ENCODE measurements at places on chromosomes 12 and 14.

DNA sequence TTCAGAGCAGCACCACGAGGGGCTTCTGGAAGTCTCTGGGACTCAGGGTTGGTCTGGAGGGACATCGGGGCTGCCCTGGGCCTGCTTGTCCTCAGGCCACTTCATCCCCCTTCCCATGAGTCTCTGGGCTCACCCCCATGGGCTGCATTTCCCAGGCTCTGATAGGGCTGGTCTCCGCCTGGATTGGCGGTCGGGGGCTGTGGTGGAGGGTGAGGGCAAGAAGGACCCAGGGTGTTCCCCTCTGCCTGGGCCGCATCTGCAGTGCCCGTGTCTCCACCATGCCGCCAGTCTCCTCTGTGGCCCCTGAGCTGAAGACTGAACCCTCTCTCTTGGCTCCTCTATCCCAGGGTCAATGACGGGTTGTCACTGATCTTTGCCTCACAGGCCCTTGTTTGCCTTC lies 242.1 kb downstream of the ADGRD1 start:
- no peak for DNase-seq

- DNase-seq = no peak
Observed at GRCh38 chr14:77219591-77219990, 38.0 kb downstream of the TMEM63C start.

DNA sequence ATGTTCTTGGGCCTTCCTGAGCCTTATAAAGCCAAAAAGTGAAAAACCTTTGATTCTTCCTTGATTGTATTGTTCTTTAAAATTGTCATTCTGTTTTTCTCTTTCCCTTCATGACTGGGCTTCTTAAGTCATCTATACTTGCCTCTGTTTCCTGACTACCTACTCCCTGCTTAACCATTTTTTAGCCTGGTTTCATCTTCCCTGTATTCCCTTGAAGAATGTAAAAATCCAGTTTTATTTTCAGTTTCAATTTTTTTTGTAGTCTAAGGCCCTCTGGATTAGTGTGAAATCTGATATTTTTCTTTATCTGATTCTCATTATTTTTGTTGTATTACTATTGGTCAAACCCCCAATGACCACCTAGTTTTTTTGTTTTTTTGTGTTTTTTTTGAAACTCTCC lies 46.3 kb downstream of the APAF1 start:
- no peak for DNase-seq

GRCh38 chr12:54427106-54427505 lies 8.0 kb upstream of the ITGA5 start:
- DNase-seq = no peak

GRCh38 chr12:5254703-5255102 lies 177.2 kb upstream of the NTF3 start:
- DNase-seq = peak; percentile 36

DNA sequence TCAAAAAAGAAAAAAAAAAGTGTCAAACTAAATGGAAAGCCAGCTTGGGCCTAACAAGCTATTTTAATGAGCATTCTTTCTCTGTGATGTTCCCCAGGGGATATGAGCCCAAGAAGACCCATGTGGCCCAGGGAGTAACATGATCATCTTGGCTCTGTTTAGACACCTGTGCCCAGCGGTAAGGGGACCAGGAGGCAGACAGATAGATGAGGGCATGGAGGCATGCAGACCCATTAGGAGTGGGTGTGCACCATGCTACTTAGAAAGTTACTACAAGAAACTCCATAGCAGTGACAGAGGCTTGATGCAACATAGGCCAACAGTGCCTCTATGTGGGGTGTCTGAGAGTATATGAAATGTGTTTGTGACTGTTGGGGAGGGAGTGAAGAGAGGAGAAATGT lies 3.1 kb upstream of the CREBL2 start:
- peak; percentile 12 for DNase-seq

DNA sequence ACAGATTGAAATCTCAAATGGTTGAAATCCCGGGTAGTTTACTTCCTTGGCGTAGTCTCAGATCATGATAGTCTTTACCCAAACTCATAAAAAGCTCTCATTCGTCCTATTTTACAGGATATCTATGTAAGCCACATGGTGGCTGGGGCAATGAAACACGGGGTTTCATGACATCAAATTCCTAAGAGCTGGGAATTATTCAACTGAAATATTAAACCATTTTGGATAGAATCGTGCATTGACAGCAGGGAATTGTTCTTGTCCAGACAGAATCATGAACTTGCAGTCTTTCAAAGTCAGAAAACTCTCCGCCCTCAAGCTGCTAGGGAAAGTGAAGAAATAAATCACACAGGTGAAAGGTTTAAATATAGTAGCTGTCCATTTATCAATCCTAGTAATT lies 33.2 kb upstream of the PRKAB1 start:
- no peak for DNase-seq

DNA sequence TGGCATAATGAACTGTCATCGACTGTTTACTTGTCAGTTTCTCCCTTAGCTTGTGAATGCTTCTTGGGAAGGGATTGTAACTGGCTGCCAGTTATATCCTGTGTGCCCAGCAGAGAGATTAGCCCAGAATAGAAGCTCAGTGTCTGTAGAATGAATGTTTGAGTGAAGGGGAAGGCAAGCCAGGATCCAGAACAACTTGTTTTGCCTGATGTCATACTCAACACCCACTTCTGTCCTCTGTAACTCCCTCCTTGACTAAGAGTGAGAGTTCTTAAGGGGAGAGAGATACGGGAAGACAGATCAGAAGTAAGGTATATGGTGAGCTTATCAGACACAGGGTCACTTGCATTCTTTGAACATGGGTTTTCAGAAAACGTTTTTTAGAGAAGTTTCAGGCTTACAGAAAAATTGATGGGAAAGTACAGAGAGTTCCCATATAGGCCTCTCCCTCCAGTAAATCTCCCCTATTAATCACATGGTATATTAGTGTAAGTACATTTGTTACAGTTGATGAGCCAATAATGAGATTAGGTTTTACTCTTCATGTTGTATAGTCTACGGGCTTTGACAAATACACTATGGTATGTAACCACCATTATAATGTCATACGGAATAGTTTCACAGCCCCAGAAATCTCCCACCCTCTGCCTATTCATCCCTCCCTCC lies 5.6 kb upstream of the SPPL3 start:
- DNase-seq = no peak

- DNase-seq = no peak
Observed at GRCh38 chr12:30164382-30165318, 380.9 kb upstream of the TMTC1 start.

- no peak for DNase-seq
Observed at GRCh38 chr12:14194572-14194971, 170.9 kb upstream of the ATF7IP start.

- DNase-seq = no peak
Observed at GRCh38 chr14:24975393-24975792, 74.6 kb downstream of the STXBP6 start.

- no peak for DNase-seq
Observed at GRCh38 chr12:106106061-106106566, 32.6 kb downstream of the NUAK1 start.

- DNase-seq = no peak
Observed at GRCh38 chr12:72522411-72522810, 250.2 kb downstream of the TRHDE start.

- DNase-seq = no peak
Observed at GRCh38 chr14:97731800-97732199, 934.6 kb downstream of the VRK1 start.

GRCh38 chr12:116406529-116406928 lies 129.0 kb upstream of the MED13L start:
- DNase-seq = no peak

GRCh38 chr14:104424406-104425072 lies 155.0 kb upstream of the C14orf180 start:
- no peak for DNase-seq

DNA sequence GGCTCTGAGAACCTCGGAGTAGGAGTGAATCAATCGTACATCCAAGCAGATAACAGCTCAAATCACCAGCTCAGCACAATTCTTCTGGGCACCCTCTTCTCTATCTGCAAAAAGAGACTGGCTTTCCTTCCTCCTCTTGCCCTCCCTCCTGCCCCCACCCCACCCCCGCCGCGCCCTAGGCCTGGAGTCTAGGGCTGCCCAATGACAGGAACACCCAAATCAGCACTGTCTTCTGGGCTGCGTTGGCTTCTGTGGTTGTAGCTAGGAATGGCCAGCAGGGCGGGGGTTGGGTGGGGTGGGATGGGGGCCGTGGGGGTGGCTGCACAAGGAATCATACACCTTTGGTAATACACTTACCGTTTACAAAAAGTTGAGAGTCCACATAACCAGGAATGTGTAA lies 28.0 kb upstream of the TMCC3 start:
- no peak for DNase-seq

DNA sequence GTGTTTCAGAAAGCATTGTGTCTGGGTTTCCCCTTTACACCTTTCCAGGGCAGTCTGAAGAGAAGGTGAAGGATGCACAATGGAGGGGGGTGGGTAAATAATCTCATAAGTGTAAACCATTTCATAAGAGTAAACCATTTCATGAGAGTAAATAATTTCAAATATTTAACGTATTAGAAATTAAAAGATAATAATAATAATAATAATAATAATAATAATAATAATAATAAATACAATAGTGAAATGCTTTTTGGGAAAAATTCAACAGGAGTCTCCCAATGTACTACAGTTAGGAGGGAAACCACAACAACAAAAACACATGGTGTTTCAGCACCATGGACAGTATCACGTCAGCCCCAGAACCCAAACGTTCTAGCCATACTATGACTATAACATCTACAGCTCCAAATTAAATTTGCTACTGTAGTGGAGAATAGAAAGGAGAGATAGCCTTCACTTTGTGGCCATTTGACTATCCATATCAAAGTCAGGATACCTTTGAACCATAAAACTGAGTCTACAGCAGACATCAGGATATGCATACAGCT lies 691.8 kb downstream of the BCL11B start:
- DNase-seq = peak; percentile 0

GRCh38 chr14:101072070-101072469 lies 168.5 kb upstream of the RTL1 start:
- no peak for DNase-seq

DNA sequence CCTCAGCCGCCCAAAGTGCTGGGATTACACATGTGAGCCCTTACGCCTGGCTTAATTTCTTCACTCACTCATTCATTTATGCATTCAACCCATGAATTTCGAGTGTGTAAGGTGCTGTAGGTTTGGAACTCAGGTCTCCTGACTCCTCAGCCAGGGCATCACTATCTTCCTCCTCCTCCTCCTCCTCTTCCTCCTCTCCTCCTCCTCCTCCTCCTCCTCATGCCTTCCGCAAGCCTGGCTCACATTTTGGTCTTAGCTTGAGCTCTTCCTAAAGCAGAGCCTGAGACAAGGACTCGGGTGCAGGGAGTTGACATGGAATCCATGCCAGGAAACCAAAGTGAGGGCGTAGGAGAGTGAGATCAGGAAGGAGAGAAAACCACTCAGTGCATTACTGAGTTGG lies 20.8 kb upstream of the CHGA start:
- DNase-seq = no peak

- no peak for DNase-seq
Observed at GRCh38 chr14:91129261-91129660, 15.4 kb downstream of the DGLUCY start.

GRCh38 chr14:31902945-31903646 lies 174.0 kb upstream of the ARHGAP5 start:
- no peak for DNase-seq

DNA sequence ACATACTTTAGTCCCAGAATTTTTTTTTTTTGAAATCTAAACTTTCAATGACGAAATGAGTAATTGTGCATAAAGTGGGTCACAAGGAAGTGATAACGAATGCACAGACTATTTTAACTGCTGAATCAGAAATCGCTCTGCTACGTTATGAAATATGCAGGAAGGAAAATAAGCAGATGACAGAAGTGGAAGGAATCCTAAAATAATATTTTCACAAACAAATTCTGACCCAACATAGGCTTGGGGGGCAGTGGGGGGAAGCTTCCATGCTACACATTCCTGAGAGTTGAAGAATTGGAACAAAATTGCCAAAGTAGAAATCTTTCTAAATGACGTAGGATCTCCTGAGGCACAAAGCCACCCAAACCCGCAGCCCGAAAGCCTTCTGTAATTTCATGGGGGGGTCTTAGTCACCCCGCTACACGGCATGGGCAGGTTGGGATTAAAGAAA lies 89.6 kb downstream of the ARF6 start:
- peak; percentile 94 for DNase-seq

DNA sequence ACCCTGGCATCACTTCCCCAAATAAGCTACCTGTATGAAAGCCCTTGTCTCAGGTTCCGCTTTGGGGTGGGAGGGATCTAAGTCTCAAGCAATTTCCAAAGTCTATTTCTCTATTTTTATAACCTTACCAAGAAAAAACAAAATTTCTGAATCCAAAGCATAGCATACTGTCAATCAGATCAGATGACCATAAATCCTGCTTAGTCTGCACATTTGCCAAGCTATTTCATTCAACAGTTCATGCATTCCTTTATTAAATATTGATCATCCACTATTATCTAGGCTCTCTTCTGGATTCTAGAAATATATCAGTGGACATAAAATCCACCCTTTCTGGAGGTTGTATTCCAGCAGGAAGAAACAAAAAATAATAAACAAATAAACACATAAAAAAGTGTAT lies 263.5 kb upstream of the USP15 start:
- DNase-seq = no peak

DNA sequence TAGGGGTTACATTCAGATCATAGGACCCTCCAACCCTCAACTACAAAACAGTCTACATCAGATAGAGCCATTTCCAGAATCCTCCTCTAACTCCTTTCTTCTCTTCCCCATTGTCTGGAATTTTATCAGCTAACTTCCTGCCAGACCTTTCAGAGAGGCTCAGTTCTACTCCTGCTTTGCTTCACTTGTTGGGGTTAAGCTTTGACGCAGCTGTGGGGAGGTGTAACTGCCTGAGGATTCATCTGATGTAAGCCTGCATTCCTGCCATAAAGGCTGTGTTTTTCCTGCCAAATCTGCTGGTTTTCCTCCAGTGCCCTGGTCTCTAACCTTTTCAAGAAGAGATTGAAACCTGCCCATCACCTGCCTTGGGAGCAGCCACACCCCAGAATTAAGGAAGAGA lies 16.9 kb downstream of the DHRS2 start:
- no peak for DNase-seq

DNA sequence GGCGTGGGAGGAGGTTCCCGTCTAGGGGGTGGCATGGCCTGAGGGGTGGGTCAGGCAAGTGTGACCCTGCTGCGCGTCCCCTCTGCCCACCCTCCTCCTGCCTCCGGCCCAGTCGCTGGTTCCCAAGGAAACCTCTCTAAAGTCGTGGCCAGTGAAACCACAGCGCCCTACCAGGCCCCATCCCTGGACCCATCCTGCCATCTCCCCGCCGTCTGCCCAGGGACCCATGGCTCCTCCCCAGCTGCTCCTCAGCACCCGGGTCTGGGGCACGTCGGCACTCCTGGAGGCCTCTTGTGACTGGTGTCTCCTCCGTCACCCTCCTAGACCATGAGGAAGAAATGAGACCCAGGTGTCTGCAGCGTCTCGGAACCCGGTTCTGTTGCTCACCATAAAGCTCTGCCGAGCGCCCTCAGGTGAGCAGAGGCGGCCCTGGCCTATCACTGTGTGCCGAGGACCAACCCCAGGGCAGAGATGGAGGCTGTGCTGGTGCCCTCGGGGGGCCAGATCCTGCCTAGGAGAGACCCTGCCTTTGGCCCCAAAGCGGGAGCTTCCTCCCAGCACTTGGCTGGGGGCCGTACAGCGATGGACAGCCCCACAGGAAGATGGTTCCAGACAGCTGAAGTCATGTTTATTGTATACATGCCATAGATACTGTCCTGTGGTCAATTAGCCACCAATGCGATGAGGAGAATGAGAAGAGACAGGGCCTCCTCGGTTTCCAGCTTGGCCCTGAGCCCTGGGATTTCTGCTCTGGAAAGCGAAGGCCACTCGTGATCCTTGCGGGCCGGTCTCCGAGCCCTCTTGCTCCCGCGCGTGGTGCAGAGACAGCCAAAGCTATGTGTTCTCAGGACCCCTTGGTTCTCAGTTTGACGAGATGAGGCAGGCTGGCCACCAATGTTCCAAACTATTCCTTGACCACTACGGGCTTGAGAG lies 222.5 kb upstream of the RTL1 start:
- no peak for DNase-seq

All from astrocyte of the spinal cord (primary cell).